Tongue (tissue), 3 donors: ENCODE measurements at places on chromosomes 7 and 10. TPM values are rescaled to one million over a fixed set of nuclear protein-coding genes. Genes with fewer than 3 reads are reported as not detected.

Gene GIMAP8
- 12.2 TPM for total RNA-seq

Gene MINDY3
- 43.8 TPM for total RNA-seq

DNA sequence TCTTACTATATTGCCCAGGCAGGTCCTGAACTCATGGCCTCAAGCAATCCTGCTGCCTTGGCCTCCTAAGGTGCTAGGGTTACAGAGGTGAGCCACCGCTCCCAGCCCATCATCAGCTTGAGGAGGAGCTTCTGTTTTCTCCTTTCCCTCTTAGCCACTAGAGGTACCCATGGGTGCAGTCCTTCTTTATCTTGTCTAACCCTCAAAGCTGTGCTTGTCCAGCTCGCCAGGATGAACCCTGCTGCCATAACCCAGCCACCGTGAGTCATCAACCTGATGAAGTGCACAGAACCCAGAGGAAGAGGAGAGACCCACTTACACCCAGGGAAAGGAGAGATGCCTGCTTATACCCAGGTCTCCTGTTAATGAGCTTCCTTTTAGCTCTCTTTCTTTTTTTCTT, 133.4 kb downstream of the CUL2 start:
- no peak for DNase-seq

GRCh38 chr10:3901370-3901769, 116.4 kb upstream of the KLF6 start:
- DNase-seq, result no peak

DNA sequence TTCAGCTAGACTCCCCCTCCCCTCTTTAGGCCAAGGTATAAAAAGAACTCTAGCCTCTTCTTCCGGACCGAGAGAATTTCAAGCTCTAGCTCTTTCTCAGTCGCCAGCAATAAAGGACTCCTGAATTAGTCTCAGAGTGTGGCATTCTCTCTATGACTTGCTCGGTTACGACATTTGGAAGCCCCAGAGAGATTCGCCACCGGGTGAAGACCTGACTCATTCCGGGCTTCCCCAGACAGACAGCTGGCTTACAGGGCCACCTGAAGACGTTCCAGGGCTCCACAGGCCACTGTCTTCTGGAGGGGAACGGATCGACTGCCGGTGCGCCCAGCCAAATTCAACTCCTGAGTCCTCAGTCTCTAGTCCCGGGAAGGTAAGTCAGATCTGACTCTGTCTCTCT, at the start of gene AKR1B15:
TSS of gene AKR1B15 (plus strand) at position 234 of the 400 bp plus-strand sequence. CDS start 15,510 bp downstream, outside the sequence.
- DNase-seq, result no peak

DNA sequence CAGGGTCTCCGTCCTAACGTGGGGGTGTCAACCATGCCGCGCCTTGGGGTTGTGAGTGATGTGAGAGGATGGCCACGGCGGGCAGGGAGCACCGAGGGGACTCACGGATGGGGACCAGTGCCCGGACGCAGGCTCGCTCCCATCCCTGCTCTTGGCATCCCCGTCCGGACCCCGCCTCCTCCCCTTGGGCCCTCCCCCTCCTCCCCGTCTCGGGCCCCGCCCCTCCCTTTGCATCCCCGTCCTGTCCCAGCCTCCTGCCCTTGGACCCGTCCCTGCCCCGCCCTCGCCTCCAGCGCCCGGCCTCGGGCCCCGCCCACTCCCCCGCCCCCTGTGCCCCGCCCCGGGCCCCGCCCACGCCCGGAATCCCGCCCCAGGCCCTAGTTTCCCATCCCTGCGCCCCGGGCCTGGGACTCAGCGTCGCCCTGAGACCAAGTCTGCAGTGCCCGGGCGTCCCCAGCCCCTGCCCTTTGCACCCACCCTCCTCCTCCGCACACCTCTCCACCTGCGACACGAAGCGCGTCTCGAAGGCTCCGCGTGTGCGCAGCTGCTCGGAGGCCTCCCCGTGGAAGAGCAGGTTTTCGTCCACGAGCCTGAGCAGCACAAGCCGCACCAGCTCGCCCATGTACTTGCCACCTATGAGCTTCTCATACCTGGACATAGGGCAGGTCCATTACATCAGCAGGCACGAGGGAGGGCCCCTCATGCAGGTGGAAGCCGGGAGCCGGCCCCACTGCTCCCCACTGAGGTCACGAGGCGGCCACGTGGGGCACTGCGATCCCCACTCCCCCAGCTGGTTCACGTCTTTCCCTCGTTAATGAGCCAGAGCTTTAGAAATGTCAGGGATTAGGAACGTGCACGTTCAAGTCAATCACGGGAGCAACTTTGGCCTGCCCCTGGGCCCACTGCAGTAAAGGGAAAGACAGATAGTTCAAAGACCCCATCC, 5.1 kb upstream of the MYL7 start:
- peak; percentile 88 for DNase-seq

DNA sequence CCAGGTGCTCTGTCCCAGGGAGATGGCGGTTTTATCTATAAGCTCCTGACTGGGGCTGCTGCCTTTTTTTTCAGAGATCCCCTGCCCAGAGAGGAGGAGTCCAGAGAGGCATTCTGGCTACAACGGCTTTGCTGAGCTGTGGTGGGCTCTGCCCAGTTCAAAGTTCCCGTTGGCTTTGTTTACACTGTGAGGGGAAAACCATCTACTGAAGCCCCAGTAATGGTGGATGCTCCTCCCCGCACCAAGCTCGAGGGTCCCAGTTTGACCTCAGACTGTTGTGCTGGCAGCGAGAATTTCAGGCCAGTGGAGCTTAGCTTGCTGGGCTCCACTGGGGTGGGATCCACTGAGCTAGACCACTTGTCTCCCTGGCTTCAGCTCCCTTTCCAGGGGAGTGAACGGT, 16.4 kb upstream of the SLC26A5 start:
- DNase-seq, result no peak

DNA sequence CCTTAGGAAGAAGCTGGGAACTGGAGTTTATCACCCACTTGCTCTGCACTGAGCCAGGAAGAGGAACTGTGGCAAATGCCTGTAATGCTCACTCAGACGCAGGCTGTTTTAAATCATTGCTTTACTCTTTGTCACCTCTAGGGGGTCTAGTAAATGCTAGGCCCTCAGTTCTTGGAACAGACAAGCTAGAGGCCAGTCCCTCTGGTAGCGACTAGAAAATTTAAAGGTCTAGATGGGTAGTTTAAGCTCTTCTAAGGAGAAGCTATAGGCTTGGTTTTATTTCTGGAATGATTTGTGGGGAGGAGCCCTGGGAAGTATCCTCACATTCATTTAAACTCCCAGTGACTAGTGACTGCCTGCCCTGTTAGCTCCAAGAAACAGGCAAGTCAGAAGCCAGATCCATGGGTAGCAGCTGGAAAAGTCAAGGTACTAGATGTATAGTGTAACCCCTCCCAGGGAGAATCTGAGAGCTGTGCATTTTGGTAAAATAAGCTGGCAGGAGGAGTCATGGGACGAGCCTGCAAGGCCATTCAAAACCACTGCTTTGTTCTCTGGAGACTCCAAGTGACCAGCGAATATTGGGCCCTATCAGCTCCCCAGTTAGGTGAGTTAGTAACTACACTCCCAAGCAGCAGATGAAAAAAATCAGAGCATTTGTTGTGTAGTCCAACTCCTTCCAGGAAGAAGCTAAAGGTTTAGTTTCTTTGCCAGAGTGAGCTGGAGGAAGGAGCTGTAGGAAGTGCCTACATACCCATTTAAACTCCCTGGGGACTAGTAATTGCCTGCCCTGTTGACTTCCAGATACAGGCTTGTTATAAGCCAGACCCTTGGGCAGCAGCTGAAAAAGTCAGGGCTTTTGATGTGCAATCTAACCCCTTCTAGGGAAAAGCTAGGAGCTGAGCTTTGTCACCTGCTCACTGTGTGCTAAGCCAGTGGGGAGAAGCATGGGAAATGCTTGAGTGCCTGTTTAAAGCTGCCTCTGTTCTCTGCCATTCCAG, 68.9 kb downstream of the DYNC1I1 start:
- DNase-seq, result no peak

GRCh38 chr7:146414937-146415336, 298.3 kb downstream of the CNTNAP2 start:
- DNase-seq, result no peak

DNA sequence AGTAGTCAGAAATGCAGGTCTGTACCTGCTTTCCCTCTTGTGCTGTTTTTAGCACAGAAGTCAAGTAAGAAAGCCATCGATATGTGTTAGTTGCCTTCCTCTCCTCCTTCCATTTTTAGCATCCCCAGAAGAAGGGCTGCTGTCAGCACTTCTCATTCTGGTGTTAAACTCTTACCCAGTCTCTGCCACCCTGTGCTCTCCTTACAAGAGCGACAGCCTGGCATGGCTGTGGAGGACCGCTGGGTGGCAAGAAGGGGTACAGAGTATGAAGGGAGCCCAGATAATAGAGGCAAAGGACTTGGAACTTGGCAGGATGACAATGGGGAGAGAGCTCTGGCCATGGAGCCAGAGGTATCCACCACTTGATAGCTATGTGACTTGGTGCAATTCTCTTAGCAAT, 103.5 kb downstream of the RPS24 start:
- DNase-seq, result no peak

- DNase-seq, result no peak
Observed at GRCh38 chr10:88853155-88853881, 1.7 kb upstream of the ANKRD22 start.

DNA sequence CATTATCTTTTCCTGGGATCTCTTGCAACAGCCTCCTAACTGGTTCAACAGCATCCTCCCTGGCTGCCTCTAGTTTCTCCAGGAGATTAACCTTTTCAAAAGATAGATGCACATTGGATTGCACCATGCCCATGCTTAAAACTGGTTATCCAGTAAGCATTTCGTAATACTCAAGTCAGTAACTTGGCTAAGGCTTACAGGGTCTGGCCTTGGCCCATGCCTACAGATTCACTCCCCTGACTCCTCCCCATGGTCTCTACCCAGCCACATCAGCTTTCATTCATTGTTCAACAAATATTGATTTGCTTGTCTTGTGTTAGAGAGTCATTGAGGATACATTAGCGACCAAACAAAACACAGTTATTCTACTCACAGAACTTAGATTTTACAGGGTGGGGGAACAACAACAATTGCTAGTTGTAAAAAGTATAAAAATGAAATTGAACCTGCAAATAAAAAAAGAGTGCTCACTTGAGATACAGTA, 1.8 kb upstream of the KIF20B start:
- DNase-seq, result no peak

DNA sequence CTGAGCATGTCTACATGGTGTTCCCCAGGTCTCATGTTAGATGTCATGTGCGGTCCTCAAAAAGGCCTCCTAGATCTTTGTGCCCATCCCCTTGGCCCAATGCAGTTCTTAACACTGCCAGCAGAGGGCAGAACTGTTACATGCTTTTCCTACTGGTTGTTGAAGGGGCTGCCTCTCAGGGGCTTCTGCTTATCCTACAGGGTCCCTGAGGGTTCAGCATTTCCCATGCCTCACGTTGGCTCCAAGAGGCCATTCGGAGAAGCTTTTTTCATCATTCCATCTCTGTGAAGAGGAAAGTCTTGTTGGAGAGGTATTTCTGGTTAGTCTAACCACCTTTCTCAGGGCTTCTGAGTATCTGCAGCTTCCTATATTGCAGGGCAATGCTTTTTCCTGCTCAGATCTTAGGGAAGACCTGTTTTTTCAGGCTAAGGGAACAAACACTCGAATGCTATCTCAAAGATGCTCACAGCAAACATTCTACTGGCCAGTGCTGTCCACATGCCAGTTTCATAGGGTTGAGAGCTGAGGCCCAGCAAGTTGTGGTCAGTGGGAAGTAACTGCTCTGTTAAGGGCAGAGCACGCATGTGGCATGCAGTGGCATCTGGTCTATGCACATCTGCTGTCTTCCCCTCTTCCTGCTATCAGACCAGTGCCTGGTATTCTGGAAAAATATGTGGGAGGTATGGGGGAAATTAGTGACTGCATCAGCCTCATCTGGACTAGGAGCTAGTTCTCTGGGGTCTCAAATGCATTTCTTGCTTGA, 31.5 kb downstream of the MBL2 start:
- DNase-seq, result peak; percentile 44
